ENCODE measurements at places on chromosomes 5 and 9. TPM values are rescaled to one million over a fixed set of nuclear protein-coding genes. Genes with fewer than 3 reads are reported as not detected.

The GPR21 gene
- total RNA-seq = 3.0 TPM

DNA sequence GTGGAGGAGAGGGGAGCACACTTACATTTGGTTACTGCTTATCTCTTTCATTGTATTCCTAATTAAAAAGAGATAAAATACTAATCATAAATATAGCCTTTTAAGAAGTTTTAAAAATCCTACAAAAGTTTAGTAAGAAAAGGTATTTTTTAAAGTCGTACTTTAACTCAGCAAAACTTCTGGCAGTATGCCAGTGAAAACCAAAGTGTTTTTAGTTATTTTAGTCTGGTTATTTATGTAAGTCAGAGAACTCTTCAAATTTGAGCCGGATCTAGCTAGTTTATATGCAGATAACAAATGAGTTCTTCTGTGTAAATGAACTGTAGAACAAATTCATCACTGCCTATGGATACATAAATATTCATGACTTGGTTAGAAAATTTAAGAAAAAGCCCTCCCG is 36.5 kb upstream of the ANKDD1B start:
- no peak for DNase-seq

DNA sequence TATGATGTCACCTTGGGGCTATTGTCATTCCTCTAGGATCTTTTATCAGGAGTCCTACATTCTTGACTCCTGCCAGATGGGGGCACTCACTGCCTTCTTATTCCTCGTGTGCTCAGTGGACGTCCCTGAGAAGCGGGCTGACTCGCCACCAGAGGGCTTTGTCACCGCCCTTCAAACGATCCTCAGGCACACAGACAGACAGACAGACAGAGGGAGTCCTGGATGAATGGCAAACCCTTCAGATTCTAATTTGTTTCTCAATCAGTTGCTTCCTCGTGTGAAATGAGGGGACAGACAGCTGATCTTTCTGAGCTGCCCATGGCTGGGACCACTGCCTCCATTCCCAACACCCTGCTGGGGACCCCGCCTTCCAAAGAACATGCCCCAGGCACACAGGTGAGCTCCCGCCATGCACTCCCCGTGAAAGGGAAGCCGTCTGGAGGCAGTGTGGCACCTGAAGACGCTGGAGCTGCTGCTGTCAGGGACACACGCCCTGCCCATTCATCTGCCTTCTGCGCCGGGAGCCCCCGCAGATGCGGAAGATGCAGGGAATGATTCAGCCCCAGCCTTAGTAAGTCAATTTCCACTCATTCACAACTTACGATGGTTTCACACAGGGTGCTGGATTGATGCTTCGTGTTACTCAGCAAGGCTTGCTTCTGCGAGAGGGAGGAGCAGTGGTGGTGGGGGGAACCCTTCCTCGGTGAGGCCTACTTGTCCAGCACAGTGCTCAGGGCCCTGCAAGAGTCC is 24.9 kb upstream of the SH3PXD2B start:
- peak; percentile 86 for DNase-seq

- DNase-seq = no peak
Observed at GRCh38 chr9:137136881-137137607, 1.9 kb upstream of the GRIN1 start.

DNA sequence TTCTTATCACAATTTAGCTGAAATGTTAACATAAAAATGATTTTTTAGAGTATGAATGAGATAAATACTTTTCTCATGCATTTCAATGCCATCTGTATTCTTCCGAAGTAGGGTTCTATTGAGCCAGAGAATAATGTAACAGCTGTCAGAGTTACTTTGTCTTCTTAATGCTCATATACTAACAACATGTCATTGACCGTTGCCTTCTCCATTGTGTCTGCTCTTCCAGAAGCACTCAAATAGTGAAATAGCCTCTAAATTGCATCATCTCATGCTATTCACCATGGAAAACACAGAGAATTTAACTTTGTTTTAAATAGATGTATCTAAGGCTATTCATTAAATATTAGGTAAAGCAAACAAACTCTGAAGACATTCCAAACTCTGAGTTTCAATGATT is 1875.9 kb upstream of the CDH9 start:
- no peak for DNase-seq

The KIF4B gene
- not detected for total RNA-seq

GRCh38 chr9:79572608-79573411 is 1.0 kb downstream of the TLE4 start:
- peak; percentile 53 for DNase-seq

The OTP gene
- not detected for total RNA-seq

The UGT3A2 gene
- total RNA-seq = not detected

GRCh38 chr5:129899454-129899853 is 4.8 kb upstream of the CHSY3 start:
- no peak for DNase-seq

- DNase-seq = no peak
Observed at GRCh38 chr5:174839196-174839595, 114.8 kb downstream of the MSX2 start.

All from transverse colon (tissue), 4 donors.